ENCODE measurements at places on chromosomes 6 and 20.

GRCh38 chr20:21360705-21361104, 36.6 kb downstream of the NKX2-4 start:
- no peak for DNase-seq

DNA sequence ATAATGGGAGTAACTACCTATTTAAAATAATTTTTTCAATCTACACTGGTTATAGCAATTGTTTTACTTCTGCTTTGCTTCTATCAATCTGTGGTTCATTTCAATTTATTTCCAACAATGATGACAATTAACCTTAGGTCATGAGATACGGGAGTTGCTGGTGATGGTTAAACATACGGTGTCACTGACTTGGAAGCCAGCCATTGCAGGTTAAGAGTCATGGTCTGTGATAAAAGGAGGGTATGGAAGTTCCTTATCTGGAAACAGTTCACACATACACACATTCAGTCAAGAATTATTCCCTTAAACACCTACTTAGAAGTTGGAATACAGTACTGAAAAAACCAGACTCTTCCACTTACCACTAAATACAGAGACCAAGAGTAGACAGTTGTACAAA, 180.0 kb downstream of the KIF16B start:
- DNase-seq = no peak

DNA sequence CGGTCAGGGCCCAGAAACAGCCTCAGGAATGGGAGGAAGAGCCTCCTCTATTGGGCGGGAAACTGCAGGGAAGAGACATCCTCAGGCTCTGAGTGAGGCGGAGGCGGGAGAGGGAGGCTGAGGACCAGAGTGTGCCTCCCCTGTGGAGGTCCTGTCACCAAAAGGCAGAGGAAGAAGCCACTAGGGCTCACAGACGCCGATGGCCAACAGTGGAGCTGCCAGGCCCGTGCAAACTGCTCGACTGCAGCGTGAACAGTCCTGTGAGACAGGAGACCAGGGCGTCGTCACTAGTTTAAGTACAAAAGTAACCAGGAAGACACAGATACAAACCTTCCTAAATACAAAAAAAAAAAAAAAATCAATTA, 82.7 kb downstream of the TAF4 start:
- DNase-seq = no peak

DNA sequence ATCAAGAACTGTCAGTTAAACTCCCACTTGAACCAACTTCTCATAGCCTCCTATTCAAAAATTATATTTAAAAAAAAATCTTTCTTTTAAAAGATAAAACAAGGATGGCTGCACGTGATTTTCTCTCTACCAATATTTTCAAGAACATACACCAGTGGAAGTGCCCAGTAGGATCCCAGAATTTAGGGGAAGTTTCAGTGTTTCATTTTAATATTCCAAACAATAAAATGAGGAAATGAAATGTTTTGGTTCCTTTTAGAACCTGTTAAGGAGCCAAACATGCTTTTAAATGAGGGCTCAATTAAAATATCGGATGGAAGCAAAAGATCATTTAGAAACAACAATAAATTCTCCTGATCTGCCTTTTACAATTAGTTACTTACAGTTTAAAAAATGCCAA, 26.4 kb upstream of the PRELID3B start:
- no peak for DNase-seq

GRCh38 chr20:5145365-5146098, 18.7 kb downstream of the CDS2 start:
- DNase-seq = no peak

DNA sequence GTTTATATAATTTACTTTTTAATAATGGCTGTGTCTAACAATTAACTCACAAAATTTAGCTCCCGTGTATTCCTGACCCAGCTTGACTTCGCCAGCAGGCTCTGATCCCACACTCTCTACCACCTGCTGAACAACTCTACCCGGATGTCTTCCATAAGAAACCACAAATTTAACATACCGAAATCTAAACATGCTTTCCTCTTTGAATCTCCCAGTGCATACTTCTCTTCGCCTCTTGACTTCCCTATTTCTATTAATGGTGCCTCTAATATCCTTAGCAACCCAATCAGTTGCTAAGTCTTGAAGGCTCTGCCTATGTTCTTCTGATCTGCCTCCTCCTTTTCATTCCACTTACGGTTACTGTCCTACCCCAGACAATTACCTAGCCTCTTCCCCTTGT, 4.6 kb upstream of the MYB start:
- DNase-seq = no peak

Measured in stimulated activated CD4-positive, alpha-beta T cell treated with anti-CD3 and anti-CD28 coated beads, Interleukin-4, amount 100 ng/mL, for 48 hours (primary cell).